Aorta (tissue), 5 donors: ENCODE measurements at places on chromosomes 4 and X. TPM values are rescaled to one million over a fixed set of nuclear protein-coding genes. Genes with fewer than 3 reads are reported as not detected.

The FDCSP gene
- total RNA-seq, result not detected

The TMSB15A gene
- 1.2 TPM for total RNA-seq

The TEX13B gene
- not detected for total RNA-seq

The CLGN gene
- total RNA-seq, result not detected

- no peaks in the 10 kb centered on the region for H3K27me3 ChIP-seq
- H3K4me3 ChIP-seq, result no peak overlapping the region
- peaks cover 3% of the 10 kb centered on the region for H3K4me1 ChIP-seq
Measured at GRCh38 chr4:124132161-124132560, 580.4 kb downstream of the ANKRD50 start.

- H3K36me3 ChIP-seq, result no peaks in the 10 kb centered on the region
- no peaks in the 10 kb centered on the region for H3K4me1 ChIP-seq
- DNase-seq, result no peak
- no peak overlapping the region for H3K27ac ChIP-seq
- no peaks in the 10 kb centered on the region for H3K27me3 ChIP-seq
- no peak overlapping the region for H3K4me3 ChIP-seq
Measured at GRCh38 chr4:146428298-146428697, 93.4 kb downstream of the SLC10A7 start.

The GALNTL6 gene
- total RNA-seq, result 0.39 TPM

DNA sequence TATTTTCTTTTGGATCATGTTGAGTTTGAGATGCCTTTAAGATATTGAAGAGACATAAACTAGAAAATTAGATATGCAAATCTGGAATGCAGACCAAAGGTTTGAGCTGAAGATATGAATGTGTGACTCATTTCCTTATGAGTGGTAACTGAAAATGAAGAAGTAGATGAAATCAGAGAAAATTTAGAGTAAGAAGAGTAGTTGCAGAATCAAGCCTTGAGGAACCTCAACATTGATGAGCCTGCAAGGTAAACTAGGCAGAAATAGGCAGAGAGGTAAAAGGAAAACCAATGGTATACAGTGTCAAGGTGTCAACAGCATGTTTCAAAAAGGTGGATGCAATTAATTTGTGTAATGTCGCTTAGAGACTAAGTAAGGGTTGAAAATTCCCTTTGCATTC, 142.8 kb downstream of the MOSPD2 start:
- H3K4me3 ChIP-seq, result no peak overlapping the region
- H3K27ac ChIP-seq, result no peak overlapping the region
- no peaks in the 10 kb centered on the region for H3K36me3 ChIP-seq
- DNase-seq, result no peak

The CFP gene
- total RNA-seq, result 5.2 TPM

DNA sequence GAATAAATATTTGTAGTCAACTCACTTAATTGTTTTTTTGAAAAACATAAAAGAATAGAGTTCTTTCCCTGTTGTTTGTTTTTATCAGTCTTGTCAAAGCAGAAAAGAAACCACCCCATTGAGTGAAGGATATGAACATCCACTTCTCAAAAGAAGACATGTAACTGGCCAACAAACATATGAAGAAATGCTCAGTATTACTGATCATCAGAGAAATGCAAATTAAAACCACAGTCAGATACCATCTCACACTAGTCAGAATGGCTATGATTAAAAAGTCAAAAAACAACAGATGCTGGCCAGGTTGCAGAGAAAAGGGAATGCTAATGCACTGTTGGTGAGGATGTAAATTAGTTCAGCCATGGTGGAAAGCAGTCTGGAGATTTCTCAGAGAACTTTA, 326.1 kb upstream of the EMCN start:
- no peaks in the 10 kb centered on the region for H3K27me3 ChIP-seq
- no peak overlapping the region for H3K4me3 ChIP-seq
- DNase-seq, result no peak

DNA sequence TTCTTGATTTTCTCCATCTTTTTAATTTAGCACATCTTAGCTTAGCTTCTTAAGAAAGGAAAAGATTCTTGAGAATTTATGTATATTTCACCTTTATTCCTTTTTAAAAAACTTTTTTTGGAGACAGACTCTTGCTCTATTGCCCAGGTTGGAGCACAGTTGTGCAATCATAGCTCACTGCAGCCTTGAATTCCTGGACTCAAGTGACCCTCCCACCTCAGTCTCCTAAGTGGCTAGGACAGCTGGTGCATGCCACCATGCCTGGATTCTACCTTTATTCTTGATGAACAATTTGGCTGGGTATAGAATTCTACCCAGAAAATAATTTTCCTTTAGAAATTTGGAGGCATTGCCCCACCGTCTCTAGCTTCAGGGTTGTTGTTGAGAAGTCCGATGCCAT, 19.5 kb upstream of the SH3D19 start:
- no peak overlapping the region for H3K4me3 ChIP-seq
- H3K27ac ChIP-seq, result no peak overlapping the region
- no peak for DNase-seq

DNA sequence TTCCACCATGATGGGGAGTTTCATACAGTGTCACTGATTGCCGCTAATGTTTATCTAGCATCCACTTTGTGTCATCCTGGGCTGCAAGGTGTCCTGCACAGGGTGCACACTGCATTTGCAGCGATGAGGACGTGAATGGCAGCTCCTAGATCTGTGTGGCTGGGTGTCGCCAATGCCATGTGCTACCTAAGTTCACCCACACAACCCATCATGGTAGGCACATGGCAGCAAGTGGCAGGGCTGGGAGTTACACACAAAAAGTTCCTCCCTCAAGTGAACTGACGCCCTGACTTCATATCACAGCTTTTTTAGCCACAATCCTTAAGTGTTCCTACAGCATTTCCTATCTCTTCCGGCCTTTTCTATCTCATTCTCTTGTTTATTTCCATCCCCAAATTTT, 45.9 kb upstream of the SPRY1 start:
- no peak for DNase-seq
- H3K4me3 ChIP-seq, result no peak overlapping the region
- H3K27me3 ChIP-seq, result no peaks in the 10 kb centered on the region
- H3K4me1 ChIP-seq, result no peaks in the 10 kb centered on the region

The ZNF518B gene
- total RNA-seq, result 16.8 TPM

The HTR2C gene
- not detected for total RNA-seq

GRCh38 chr4:1629699-1630083, 54.4 kb downstream of the FAM53A start:
- DNase-seq, result no peak
- no peak overlapping the region for H3K4me3 ChIP-seq
- H3K4me1 ChIP-seq, result no peaks in the 10 kb centered on the region
- H3K36me3 ChIP-seq, result no peaks in the 10 kb centered on the region
- H3K27ac ChIP-seq, result no peak overlapping the region
- H3K27me3 ChIP-seq, result no peaks in the 10 kb centered on the region

GRCh38 chr4:128844931-128845330, 35.4 kb downstream of the JADE1 start:
- H3K4me1 ChIP-seq, result no peaks in the 10 kb centered on the region
- H3K4me3 ChIP-seq, result no peak overlapping the region
- no peaks in the 10 kb centered on the region for H3K27me3 ChIP-seq
- H3K27ac ChIP-seq, result no peak overlapping the region
- H3K36me3 ChIP-seq, result peaks cover 3% of the 10 kb centered on the region
- no peak for DNase-seq

The PRSS12 gene
- not detected for total RNA-seq

The TCEAL2 gene
- 21.4 TPM for total RNA-seq

DNA sequence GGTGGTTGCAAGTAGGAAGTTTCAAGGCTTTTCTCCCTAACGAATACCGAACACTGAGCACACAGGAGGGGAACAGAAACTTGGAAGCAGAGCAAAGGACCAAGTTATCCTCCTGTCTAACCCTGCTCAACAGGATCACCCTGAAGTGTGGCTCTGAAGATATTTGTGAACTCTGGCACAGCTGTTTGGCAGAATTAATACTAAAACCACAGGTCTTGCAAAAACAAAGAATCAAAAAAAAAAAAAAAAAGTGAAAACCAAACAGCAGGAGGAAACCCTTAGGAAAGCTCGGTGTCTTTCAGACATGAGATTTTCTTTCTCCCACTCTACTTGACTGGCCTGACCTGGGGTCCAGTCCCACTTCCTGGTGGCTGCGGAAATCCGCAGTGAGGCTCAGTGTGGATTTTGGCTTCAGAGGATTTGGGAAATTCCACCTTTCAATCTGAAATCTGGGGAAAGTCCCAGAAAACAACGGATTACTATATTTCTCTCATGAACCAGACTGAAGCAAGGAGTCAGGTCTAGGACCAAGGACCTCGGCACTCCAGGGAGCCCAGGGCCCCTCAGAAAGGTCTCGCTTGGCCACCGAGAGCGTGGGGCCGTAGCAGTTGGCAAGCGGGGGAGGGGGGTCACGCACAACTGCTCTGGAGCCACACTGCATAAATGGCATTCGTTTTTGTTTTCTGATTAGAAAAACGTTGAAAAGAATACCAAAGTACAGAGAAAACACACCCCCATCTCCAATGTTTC, 867 bp downstream of the TIFA start:
- H3K36me3 ChIP-seq, result no peaks in the 10 kb centered on the region
- DNase-seq, result no peak
- H3K4me3 ChIP-seq, result peak overlapping the region; percentile 84

DNA sequence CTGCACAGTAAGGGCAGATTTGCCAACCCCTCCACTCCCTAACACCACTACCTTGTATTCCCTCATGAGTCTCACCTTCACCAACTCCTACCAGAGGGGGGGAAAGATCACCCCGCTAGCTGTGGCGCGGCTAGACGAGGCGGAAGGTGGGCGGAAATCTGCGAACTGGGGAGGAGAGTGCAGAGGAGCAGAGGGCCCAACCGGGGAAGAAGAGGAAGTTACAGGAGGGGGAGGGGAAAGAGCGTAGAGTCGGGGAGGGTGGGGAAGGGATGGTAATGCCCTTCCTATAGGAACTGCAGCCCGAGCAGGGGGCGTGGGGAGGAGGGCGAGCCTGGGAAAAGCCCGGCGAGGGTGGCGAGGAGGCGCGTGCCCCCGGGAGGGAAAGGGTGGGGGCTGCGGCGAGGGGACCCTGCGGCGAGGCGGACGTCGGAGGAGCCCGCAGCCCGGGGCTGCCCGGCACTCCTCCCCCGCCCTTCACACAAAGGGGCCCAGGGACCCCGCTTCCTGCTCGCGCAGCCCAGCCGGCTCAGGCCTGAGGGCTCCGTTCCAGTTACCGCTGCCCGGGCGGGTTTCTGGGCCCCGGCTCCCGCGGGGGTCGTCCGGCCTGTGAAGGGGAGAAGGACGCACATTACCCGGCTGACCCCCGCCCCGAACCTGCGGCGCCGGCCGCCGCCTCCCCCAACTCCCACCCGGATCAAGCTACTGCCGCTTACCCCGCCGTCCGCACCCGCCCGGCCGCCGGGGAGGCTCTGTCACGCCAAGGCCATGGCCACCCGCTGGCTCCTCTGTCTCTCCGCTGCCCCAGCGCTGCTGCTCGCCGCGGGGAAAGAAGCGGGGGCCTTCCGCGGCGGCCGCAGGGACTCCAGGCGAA, 1.8 kb downstream of the RAP2C start:
- H3K4me1 ChIP-seq, result no peaks in the 10 kb centered on the region
- no peaks in the 10 kb centered on the region for H3K36me3 ChIP-seq
- H3K27ac ChIP-seq, result peak overlapping the region; percentile 68
- H3K27me3 ChIP-seq, result no peaks in the 10 kb centered on the region
- DNase-seq, result peak; percentile 82
- peak overlapping the region; percentile 67 for H3K4me3 ChIP-seq

DNA sequence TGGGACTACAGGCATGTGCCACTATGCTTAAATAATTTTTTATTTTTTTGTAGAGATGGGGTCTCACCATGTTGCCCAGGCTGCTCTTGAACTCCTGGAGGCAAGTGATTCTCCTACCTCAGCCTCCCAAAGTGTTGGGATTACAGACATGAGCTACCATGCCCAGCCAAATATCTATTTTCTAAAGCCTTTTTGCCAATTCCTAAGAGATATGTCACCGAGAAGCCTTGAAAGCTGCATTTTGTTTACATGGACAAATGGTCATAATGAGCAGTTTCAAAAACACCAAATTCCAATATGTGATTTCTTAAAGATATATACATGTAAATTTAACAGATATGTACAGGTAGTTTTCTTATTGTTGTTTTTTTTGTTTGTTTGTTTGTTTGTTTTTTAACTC, 33.0 kb upstream of the PGRMC2 start:
- no peak for DNase-seq
- no peaks in the 10 kb centered on the region for H3K27me3 ChIP-seq
- H3K36me3 ChIP-seq, result no peaks in the 10 kb centered on the region
- H3K4me1 ChIP-seq, result no peaks in the 10 kb centered on the region

- H3K36me3 ChIP-seq, result no peaks in the 10 kb centered on the region
- H3K4me3 ChIP-seq, result no peak overlapping the region
- no peak for DNase-seq
- no peaks in the 10 kb centered on the region for H3K4me1 ChIP-seq
- no peak overlapping the region for H3K27ac ChIP-seq
Measured at GRCh38 chr4:182576601-182577289, 333.5 kb downstream of the TENM3 start.

DNA sequence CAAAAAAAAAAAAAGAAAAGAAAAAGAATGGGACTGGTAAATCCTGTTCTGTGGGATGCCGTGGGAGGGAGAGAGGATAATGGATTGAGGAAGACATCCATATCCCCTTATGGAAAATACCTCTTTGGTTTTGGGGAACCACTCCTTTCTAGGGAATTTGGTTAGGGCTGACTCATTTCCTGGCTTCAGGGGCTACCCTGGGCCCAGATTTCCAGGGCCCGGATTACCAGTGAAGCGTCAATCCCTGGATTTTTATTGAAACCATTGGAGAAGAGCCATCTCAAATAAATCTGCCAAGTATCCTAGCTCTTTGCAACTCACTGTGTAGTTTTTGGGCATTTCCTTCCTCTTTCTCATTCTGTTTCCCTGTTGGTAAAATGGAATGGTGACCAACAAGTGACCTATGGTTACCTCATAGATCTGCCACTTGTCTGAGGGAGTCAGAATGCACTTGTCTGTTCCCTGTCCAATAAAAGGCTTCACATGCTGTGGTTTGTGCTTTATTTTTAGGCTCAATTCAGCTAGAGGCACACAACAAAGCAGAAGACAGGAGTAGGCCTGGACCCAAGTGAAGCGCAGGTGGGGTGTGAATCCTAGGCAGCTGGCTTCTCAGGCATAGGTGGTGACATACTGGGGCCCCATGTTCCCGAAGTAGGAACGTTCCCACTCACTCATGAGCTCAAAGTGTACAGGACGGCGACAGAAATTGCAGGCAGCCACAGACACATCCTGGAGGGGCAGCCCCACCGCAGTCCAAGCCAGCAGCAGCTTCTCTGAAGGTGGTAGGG, 8.6 kb downstream of the APEX2 start:
- H3K27me3 ChIP-seq, result no peaks in the 10 kb centered on the region
- H3K27ac ChIP-seq, result no peak overlapping the region
- no peaks in the 10 kb centered on the region for H3K36me3 ChIP-seq
- no peak for DNase-seq
- H3K4me1 ChIP-seq, result no peaks in the 10 kb centered on the region
